ENCODE measurements at places on chromosomes 3 and 15. TPM values are rescaled to one million over a fixed set of nuclear protein-coding genes. Genes with fewer than 3 reads are reported as not detected.

Gene CLSTN2
- 1.3 TPM for polyA plus RNA-seq

Gene FRMD5
- polyA plus RNA-seq: 4.8 TPM

Gene UBE3A
- polyA plus RNA-seq: 29.3 TPM

Gene ATP10A
- polyA plus RNA-seq: 9.0 TPM

Gene RHOV
- not detected for polyA plus RNA-seq

- H3K36me3 ChIP-seq: no peaks in the 10 kb centered on the region
- DNase-seq: no peak
- H3K27me3 ChIP-seq: no peaks in the 10 kb centered on the region
These were observed 13.7 kb downstream of the FLNB start for GRCh38 chr3:58021962-58022361.

GRCh38 chr3:133211856-133212255 lies 173.7 kb downstream of the TMEM108 start:
- H3K4me1 ChIP-seq: no peaks in the 10 kb centered on the region
- DNase-seq: no peak
- no peak overlapping the region for H3K4me3 ChIP-seq
- H3K27ac ChIP-seq: no peak overlapping the region
- H3K27me3 ChIP-seq: no peaks in the 10 kb centered on the region
- no peaks in the 10 kb centered on the region for H3K36me3 ChIP-seq

DNA sequence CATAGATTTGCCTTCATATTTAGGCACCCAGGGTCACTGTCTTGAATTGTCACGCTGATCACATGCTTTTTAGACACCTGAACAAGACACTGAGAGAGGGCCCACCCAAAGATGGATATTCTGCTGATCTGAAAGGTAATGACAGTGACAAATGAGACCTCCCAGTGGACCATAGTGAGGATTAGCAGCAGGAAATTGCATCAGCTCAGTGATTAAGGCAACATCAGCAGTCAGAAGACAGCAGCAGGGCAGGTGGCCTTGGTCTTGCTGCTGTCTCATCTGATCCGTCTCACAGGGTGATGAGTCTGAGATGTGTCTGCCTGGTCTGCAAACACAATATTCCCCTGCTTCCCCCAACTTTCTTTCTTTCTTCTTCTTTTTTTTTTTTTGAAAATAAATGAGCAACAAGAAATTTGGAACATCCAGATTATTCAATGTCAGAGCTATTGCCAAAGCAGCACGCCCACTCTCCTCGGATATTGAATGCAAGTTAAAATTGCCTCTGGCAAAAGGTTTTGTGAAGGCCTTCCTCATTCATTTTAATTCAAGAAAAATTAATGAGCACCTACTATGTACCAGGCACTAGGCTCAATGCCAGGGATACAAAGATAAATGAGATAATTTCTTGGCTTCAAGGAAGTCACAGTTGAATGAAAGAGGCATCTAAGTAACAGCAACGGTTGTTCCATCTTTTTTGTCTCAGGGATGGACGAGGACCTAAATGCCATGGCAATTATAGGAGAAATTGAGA lies 14.1 kb downstream of the OTOL1 start:
- H3K27ac ChIP-seq: no peak overlapping the region
- H3K4me1 ChIP-seq: no peaks in the 10 kb centered on the region
- no peaks in the 10 kb centered on the region for H3K36me3 ChIP-seq
- H3K27me3 ChIP-seq: no peaks in the 10 kb centered on the region
- no peak for DNase-seq

DNA sequence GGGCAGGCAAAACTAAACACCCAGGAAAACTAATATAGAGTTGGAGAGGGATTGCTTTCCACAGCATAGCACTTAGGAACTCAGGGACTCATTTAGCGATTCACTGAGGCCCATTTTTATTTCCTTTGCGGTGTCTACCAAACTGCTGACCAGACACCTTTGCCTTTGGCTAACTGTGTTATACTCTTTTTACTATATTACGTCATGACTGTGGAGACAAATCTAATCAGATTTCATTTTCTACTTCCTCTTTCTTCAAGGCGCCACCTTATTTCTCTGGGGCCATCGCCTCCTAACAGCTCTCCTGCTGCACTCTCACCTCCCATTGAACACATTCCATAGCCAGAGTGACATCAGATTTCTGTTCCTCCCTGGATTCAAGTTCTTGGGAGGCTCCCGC lies 215.7 kb upstream of the WNT5A start:
- no peak overlapping the region for H3K27ac ChIP-seq
- H3K27me3 ChIP-seq: no peaks in the 10 kb centered on the region
- H3K4me3 ChIP-seq: no peak overlapping the region
- peaks cover 8% of the 10 kb centered on the region for H3K4me1 ChIP-seq

DNA sequence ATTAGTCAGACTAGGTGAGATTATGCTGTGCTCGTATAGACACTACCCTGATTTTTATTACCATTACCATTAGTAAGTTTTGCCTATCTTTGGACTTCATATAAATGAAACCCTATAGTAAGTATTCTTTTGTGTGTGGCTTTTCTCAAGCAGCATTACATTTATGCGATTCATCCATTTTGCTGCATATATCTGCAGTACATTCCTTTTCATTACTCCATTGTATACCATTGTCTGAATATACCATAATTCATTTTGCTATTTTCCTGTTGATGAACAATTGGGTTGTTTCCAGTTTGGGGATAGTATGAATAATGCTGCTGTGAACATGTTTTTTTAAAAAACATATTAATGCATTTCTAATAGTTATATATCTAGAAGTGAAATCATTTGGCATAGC lies 45.3 kb downstream of the TMEM212 start:
- H3K27ac ChIP-seq: no peak overlapping the region
- DNase-seq: no peak
- no peaks in the 10 kb centered on the region for H3K27me3 ChIP-seq

DNA sequence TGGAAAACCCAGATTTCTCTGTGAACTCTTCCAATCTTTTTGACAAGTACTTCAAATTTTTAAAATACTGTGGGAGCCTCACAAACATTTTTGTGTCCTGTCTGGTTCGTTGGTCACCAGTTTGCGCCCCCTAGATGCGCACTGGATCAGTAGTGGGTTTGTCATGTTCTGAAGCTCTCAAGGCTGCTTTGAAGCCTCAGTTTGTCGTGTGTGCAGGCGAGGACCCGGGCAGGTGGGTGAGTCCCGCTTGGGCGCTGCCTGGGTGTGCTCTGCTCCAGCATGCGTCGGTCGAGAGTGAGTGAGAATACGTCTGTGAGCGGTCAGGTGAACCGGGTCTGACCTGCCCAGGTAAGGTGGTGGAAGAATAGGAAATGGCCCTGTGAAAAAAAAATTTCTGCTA lies 17.3 kb upstream of the AEN start:
- no peak for DNase-seq
- no peak overlapping the region for H3K4me3 ChIP-seq
- no peak overlapping the region for H3K27ac ChIP-seq

GRCh38 chr3:193788189-193788991 lies 195.4 kb downstream of the OPA1 start:
- no peak overlapping the region for H3K4me3 ChIP-seq
- peak; percentile 56 for DNase-seq
- no peak overlapping the region for H3K27ac ChIP-seq
- H3K27me3 ChIP-seq: peaks cover 11% of the 10 kb centered on the region
- H3K4me1 ChIP-seq: no peaks in the 10 kb centered on the region

- H3K27me3 ChIP-seq: no peaks in the 10 kb centered on the region
- no peaks in the 10 kb centered on the region for H3K4me1 ChIP-seq
- H3K27ac ChIP-seq: no peak overlapping the region
These were observed 132.9 kb upstream of the LRIG1 start for GRCh38 chr3:66633402-66634381.
